ENCODE measurements at places on chromosomes 6 and 20.
A peak's percentile ranks its signal among the peaks of the same experiment; 100 is the strongest.

- no peak for DNase-seq
Measured at GRCh38 chr20:36149469-36149868, 5.1 kb upstream of the EPB41L1 start.

DNA sequence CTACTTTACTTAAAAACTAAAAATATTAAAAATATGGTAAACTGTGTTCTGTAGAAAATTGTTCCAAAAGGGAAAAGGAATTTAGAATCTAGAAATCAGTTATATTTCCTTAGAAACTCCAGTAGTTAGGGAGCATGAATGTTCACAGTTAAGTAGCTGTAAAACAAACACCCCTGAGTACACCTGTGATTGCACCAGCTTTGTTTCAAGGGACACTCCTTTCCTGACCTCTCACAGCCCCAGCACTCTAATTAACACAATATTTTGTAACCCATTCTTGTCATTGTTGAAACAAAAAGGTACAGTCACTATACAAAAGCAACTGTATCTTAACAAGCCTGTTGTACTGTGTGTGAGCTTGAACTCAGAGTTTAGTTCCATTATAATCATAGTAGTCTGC, 72.3 kb downstream of the NCOA7 start:
- no peak for DNase-seq

- no peak for DNase-seq
Measured at GRCh38 chr6:39897698-39898097, 36.6 kb downstream of the MOCS1 start.

- no peak for DNase-seq
Measured at GRCh38 chr6:25038999-25039398, 103.2 kb upstream of the RIPOR2 start.

- no peak for DNase-seq
Measured at GRCh38 chr20:44442298-44443070, 33.2 kb upstream of the TTPAL start.

GRCh38 chr6:153074761-153075160, 56.3 kb downstream of the RGS17 start:
- no peak for DNase-seq

- DNase-seq: no peak
Measured at GRCh38 chr6:35895560-35895959, 25.3 kb downstream of the SRPK1 start.

DNA sequence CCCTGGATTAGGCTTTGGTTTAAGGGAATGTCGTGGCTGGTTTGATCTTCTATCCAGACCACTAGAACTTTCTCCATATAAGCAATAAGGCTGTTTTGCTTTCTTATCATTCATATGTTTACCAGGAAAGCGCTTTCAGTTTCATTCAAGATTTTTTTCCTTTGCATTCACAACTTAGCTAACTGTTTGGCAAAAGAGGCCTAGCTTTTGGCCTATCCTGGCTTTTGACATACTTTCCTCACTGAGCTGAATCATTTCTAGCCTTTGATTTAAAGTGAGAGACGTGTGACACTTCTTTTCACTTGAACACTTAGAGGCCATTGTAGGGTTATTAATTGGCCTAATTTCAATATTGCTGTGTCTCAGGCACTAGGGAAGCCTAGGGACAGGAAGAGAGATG, 1.7 kb upstream of the FAM50B start:
- no peak for DNase-seq

DNA sequence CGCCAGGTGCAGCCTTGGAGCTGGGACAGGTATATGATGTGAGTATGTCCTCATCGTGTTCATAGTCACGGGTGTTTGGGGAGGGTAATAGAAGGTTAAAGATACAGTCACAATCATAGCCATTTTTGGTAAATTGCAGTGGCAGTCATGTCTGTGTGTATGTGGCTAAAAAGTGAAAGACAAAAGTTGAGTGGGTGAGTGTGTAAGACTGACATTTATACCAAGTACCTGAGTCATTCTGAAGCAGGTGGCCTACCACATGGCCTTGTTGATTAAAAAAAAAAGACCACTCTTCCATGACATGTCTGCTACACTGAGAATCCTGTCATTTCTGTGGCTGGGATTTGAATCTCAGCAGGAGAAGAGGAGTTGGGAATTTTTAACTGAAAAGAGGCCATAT, 181.9 kb downstream of the SCP2D1 start:
- DNase-seq: no peak

DNA sequence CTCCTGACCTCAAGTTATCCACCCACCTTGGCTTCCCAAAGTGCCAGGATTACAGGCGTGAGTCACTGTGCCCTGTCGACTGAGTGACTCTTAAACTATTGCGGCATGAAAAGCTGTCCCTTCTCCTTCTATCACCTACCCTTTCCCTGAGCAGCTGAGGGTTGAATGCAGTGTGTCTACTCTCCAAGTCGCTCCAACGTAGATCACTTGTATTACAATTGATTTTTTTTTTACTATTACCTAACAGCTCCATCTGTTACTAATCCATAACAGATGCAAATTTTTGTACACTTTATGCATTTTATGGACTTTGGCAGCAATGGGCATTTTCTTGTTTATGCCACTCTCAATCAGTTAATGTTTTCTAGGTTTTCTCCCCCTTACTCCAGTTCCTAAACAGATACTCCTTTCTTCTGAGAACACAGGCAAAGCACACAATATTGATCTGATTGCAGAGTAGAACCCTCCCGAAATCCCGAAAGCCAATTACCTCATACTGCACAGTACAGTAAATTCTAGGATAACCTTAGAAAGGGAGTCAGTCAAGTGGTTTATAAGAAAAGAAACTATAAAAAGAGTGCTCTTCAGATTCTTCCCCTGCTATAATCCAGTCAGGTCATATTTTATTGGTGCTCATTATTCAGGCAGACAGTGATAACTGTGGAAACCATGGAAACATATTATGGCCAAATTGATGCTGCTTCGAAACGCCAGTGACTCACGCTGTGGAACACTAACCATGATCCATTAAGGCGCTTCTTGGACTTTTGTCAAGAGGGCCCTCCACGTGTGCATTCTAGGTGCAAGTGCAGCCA, 273.0 kb downstream of the ADGB start:
- peak; percentile 18 for DNase-seq

- no peak for DNase-seq
Measured at GRCh38 chr6:14231501-14232280, 114.1 kb downstream of the CD83 start.

DNA sequence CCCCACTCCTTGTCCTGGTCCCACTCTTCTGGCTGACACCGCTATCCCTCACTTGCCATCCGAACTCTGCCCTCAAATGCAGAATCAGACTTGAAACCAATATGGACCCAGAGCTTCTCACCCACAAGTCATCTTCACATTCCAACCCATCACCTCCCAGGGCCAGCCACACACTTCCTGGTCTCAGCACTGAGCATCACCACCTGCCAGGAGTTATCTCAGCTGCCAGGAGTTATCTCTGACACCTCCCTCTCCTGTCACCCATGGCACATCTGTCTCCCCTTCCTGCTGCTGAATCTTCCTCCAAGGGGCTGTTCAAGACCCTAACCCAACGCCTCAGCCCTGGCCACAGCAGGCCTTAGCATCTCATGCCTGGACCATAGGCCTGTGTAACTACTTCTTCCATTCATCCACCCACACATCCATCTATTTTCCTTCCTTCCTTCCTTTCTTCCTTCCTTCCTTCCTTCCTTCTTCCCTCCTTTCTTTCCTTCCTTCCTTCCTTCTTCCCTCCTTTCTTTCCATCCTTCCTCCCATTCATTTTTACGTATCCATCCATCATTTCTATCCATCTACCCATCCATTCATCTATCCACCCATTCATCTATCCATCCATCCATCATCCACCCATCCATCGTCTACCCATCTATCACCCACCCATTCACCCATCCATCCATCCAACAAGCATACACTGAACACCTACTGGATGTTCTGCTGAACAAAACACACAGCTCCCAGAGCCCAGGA, 74.6 kb upstream of the NNAT start:
- no peak for DNase-seq

- no peak for DNase-seq
Measured at GRCh38 chr20:56995149-56995548, 271.3 kb downstream of the BMP7 start.

DNA sequence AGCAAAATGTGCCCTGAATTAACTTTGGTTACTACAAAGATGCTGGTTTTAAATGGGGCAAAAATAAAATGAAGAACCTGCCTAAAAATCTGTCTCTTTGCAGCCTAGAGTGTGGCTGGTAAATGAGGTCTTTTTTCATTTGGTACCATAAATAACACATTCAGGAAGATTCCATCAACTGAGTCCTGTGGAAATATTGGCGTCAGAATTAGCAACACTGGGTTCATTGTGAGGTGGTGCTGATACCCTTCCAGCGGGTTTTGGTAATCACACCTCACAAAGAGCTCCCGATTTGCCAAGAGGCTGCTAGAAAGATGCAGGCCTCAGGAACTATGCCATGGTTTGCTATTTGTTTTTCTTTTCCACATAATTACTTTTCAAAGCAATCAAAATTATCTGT, 55.3 kb downstream of the FAM50B start:
- no peak for DNase-seq

GRCh38 chr6:47130086-47130485, 88.0 kb upstream of the ADGRF1 start:
- DNase-seq: no peak

DNA sequence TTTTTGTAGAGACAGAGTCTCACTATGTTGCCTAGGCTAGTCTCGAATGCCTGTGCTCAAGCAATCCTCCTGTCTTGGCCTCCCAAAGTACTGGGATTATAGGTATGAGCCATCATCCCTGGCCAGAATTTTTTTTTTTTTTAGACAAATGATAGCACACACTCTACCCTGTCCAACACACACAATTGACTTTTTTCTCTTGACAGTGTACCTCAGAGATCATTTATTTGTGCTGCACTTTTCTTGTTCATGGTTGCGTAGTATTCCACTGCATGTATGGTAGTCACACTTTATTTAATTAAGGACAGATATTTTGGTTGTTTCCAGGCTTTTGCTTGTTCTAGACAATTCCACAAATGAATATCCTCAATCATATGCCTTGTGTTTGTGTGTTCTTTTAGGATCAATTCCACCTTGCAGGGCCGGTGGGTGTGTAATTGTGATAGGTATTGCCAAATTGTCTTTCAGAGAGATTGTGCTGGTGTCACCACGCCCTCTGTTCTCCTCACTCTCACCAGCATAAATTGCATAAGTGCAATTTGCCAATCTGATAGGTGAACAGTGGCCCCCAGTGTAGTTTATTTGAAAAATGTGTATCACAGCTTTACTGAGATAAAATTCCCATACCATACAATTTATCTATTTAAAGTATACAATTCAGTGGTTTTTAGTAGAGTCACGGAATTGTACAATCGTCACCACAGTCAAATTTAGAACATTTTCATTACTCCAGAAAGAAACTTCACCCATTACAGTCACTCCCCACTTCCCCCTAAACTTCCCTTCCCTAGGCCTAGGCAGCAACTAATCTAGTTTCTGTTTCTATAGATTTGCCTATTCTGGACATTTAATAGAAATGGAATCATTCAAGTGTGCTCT, 20.1 kb downstream of the SRC start:
- DNase-seq: no peak

GRCh38 chr6:32317541-32317940, 54.2 kb downstream of the TSBP1 start:
- no peak for DNase-seq

Data from A673 (cell line).